Calu3 (cell line): ENCODE measurements at places on chromosomes 2 and 18. TPM values are rescaled to one million over a fixed set of nuclear protein-coding genes. Genes with fewer than 3 reads are reported as not detected.

Gene SLC38A11
- total RNA-seq, result 0.57 and 1.6 TPM in 2 replicates

Gene ORC2
- total RNA-seq, result 38.8 and 49.6 TPM in 2 replicates

Gene WDR54
- total RNA-seq, result 30.5 and 32.3 TPM in 2 replicates

Gene CHRNG
- not detected in 2 replicates for total RNA-seq

Gene UBR3
- 30.6 and 33.1 TPM in 2 replicates for total RNA-seq

Gene GPR75
- 5.4 and 7.5 TPM in 2 replicates for total RNA-seq

Gene IL36A
- not detected in 2 replicates for total RNA-seq

Gene LYPD6
- total RNA-seq, result 3.4 and 3.9 TPM in 2 replicates

Gene SLC4A3
- total RNA-seq, result 14.9 and 20.2 TPM in 2 replicates

Gene CNTNAP5
- total RNA-seq, result not detected in 2 replicates

Gene TUBB8B
- total RNA-seq, result 0.32 and 0.35 TPM in 2 replicates

- no peak overlapping the region for H3K27ac ChIP-seq
- H3K4me3 ChIP-seq, result no peak overlapping the region
- no peaks in the 10 kb centered on the region for H3K36me3 ChIP-seq
- DNase-seq, result no peak
These were observed 331.9 kb upstream of the GULP1 start for GRCh38 chr2:187959821-187960220.

- H3K27me3 ChIP-seq, result peaks cover 45% of the 10 kb centered on the region
- DNase-seq, result no peak
- no peak overlapping the region for H3K27ac ChIP-seq
- no peak overlapping the region for H3K4me3 ChIP-seq
- peaks cover 9% of the 10 kb centered on the region for H3K4me1 ChIP-seq
- no peaks in the 10 kb centered on the region for H3K36me3 ChIP-seq
These were observed 133.7 kb downstream of the COL6A3 start for GRCh38 chr2:237280229-237280628.

GRCh38 chr2:203413796-203414195 lies 85.6 kb downstream of the ABI2 start:
- H3K27ac ChIP-seq, result no peak overlapping the region
- DNase-seq, result no peak
- peaks cover 26% of the 10 kb centered on the region for H3K36me3 ChIP-seq
- peaks cover 9% of the 10 kb centered on the region for H3K4me1 ChIP-seq
- H3K27me3 ChIP-seq, result no peaks in the 10 kb centered on the region

DNA sequence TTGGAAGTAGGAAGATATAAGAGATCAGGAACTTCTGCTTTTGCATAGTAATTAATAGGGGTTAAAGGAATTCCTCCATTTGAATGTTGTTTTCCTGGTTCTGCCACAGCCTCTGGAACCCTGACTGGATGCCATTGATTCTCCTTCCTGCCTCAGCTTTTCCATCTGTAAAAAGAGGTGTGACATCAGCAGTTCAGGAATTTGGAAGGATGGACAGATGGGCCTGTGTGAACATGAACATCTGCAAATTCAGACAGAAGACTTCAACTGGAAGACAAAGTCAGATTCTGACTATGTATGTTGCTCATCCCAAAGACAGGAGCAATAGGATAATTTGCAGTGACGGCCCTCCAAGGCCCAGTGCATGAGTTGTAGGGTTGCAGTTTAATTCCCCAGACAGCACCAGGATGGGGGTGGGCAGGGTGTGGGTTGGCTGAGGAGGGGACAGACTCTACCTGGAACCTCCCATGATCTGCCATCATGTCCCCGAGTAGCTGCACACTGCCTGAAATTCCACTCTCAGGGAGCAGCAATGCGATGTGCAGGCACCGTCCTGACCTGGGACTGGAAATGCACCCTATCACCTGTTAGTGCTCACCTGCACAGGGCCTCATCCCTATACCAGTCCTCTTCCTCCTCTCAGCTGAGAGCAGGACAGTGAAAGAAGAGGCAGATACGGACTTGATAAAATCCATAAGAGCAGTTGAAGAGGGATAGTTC lies 98.9 kb upstream of the EPAS1 start:
- no peak for DNase-seq
- H3K4me3 ChIP-seq, result no peak overlapping the region
- no peak overlapping the region for H3K27ac ChIP-seq
- H3K4me1 ChIP-seq, result no peaks in the 10 kb centered on the region
- no peaks in the 10 kb centered on the region for H3K27me3 ChIP-seq
- H3K36me3 ChIP-seq, result no peaks in the 10 kb centered on the region

- no peak for DNase-seq
- peak overlapping the region; percentile 36 for H3K27ac ChIP-seq
- H3K4me3 ChIP-seq, result peak overlapping the region; percentile 70
- no peaks in the 10 kb centered on the region for H3K27me3 ChIP-seq
- H3K36me3 ChIP-seq, result peaks cover 40% of the 10 kb centered on the region
- peaks cover 8% of the 10 kb centered on the region for H3K4me1 ChIP-seq
These were observed 293 bp upstream of the D2HGDH start for GRCh38 chr2:241734208-241734466.

GRCh38 chr2:102273619-102274211 lies 37.6 kb upstream of the IL1RL1 start:
- no peak for DNase-seq
- no peaks in the 10 kb centered on the region for H3K36me3 ChIP-seq
- no peaks in the 10 kb centered on the region for H3K4me1 ChIP-seq
- no peak overlapping the region for H3K4me3 ChIP-seq
- no peak overlapping the region for H3K27ac ChIP-seq

GRCh38 chr2:121491518-121491917 lies 39.2 kb upstream of the RNU4ATAC start:
- DNase-seq, result no peak
- peaks cover 16% of the 10 kb centered on the region for H3K4me1 ChIP-seq
- no peak overlapping the region for H3K4me3 ChIP-seq
- no peaks in the 10 kb centered on the region for H3K27me3 ChIP-seq
- H3K36me3 ChIP-seq, result no peaks in the 10 kb centered on the region
- H3K27ac ChIP-seq, result no peak overlapping the region

DNA sequence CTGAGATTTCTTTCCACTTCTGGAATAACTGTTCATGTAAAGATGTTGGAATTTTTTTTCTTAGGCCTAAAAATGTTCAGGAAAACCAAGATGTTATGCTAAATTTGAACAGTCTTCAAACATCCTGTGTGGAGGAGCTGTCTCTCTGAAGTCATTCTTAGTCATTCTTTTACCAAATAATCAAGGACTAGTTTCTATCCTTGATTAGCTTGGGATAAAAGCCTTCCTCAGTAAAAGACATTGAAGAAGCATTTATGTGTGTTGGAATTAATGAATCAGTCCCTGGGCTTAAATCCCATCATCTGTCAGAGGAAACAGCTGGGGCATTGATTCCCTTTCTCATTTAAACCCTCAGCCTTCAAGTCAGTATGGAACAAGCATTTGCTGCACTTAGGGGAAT lies 300.1 kb upstream of the NXPH2 start:
- H3K27me3 ChIP-seq, result no peaks in the 10 kb centered on the region
- H3K4me1 ChIP-seq, result no peaks in the 10 kb centered on the region
- H3K27ac ChIP-seq, result no peak overlapping the region
- no peak for DNase-seq
- H3K36me3 ChIP-seq, result no peaks in the 10 kb centered on the region

DNA sequence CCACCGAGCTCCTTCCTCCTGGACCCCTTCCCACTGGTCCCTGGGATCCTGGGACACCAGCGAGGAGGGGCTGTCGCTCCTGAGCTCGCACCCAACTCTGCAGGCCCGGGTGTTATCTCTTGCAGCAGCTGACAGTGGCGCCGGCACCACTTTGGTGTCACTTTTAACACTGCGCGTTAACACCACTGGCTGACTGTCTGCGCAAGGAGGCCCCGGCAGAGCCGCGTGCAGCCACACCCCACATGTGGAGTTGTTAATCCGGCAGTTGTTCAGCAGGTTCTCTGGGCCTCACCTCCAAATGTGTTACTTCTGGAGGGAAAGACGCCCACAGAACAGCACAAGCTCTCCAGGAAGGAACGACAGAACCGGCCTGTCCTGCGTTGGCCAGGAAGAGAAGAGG lies 155.0 kb upstream of the GLI2 start:
- peaks cover 86% of the 10 kb centered on the region for H3K27me3 ChIP-seq
- no peak overlapping the region for H3K4me3 ChIP-seq
- H3K4me1 ChIP-seq, result no peaks in the 10 kb centered on the region
- DNase-seq, result no peak
- no peak overlapping the region for H3K27ac ChIP-seq

GRCh38 chr2:204505946-204506345 lies 39.3 kb upstream of the PARD3B start:
- no peak for DNase-seq
- H3K4me3 ChIP-seq, result no peak overlapping the region
- H3K36me3 ChIP-seq, result no peaks in the 10 kb centered on the region
- no peaks in the 10 kb centered on the region for H3K27me3 ChIP-seq

- no peak for DNase-seq
- H3K36me3 ChIP-seq, result no peaks in the 10 kb centered on the region
- H3K4me1 ChIP-seq, result no peaks in the 10 kb centered on the region
These were observed 255.1 kb upstream of the THUMPD2 start for GRCh38 chr2:40034198-40034597.

GRCh38 chr2:64749446-64749845 lies 95.7 kb upstream of the SERTAD2 start:
- H3K36me3 ChIP-seq, result peaks cover 28% of the 10 kb centered on the region
- peaks cover 26% of the 10 kb centered on the region for H3K4me1 ChIP-seq
- peak overlapping the region; percentile 96 for H3K27ac ChIP-seq
- H3K27me3 ChIP-seq, result no peaks in the 10 kb centered on the region
- peak overlapping the region; percentile 98 for H3K4me3 ChIP-seq

- no peaks in the 10 kb centered on the region for H3K36me3 ChIP-seq
- H3K4me3 ChIP-seq, result no peak overlapping the region
- no peaks in the 10 kb centered on the region for H3K4me1 ChIP-seq
These were observed 26.8 kb downstream of the MBOAT2 start for GRCh38 chr2:8976442-8977259.

DNA sequence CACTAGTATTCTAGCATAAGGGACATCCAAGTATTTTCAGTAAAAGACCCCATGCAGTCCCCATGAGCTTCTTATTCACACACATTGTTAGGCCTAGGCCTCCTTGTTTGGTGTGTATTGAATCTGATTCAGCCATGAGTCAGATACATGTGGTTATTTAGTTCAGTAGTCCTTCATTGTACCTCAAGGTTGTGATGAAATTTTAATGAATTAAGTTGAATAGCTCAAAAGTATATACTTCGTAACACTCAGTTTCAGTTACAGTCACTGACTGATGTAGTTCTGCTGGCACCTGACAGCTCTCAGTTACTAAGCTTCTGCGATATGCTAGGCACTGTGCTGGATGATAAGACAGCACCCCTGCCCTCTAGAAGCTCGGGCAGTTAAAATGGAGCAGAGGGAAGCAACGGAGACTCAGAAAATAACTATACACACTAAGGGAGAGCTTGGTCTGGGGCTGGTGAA lies 86.4 kb downstream of the XRCC5 start:
- no peaks in the 10 kb centered on the region for H3K27me3 ChIP-seq
- H3K4me3 ChIP-seq, result no peak overlapping the region
- no peaks in the 10 kb centered on the region for H3K4me1 ChIP-seq
- H3K27ac ChIP-seq, result no peak overlapping the region

DNA sequence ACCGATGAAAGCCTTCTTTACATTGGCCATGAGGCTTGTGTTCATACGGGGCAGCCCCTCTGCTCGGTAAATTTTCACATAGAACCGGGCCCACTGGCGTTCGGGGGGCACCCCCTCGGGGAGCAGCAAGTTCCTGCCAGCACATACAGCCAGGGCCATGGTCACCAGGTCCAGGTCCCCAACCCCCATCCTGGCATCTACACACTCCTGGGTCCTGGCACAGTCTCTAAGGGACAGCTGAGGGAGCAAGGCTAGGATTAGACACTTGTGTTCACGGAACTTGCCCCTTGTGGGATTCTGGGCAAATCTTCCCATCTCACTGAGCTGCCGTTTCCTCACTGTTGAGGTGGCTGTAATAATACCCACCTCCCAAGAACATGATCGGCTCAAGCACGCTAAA lies 5.6 kb upstream of the OTOF start:
- no peak overlapping the region for H3K27ac ChIP-seq
- H3K27me3 ChIP-seq, result peaks cover 51% of the 10 kb centered on the region
- no peak for DNase-seq
- H3K4me3 ChIP-seq, result no peak overlapping the region
- H3K36me3 ChIP-seq, result no peaks in the 10 kb centered on the region

DNA sequence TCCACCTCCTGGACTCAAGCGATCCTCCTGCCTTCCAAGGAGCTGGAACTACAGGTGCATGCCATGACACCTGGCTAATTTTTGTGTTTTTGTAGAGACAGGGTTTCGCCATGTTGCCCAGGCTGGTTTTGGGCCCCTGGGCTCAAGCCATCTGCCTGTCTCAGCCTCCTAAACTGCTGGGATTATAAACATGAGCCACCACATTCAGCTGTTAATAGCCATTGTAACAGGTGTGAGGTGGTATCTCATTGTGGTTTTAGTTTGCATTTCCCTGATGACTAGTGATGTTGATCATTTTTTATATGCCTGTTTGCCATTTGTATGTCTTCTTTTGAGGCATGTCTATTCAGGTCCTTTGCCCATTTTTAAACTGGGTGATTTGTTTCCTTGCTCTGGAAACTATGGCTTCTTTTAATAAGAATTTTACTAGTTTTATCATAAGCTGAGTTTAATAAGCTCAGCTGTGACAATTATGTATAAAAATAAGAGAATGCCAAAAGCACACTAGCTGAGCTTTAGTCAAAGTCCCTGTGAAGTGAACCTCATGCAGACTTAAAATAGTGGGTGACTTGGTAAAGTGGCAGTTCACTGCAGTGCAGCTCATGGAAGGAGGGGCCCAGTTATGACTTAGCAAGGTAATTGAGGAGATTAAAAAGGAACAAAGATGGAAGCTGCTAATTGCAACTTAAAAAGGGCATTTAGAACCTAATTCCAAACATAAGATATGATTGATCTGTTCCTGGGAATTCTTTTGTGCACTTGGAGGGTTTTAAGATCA lies 465.1 kb downstream of the TGIF1 start:
- DNase-seq, result no peak
- no peaks in the 10 kb centered on the region for H3K27me3 ChIP-seq
- H3K36me3 ChIP-seq, result no peaks in the 10 kb centered on the region
- H3K4me1 ChIP-seq, result no peaks in the 10 kb centered on the region

DNA sequence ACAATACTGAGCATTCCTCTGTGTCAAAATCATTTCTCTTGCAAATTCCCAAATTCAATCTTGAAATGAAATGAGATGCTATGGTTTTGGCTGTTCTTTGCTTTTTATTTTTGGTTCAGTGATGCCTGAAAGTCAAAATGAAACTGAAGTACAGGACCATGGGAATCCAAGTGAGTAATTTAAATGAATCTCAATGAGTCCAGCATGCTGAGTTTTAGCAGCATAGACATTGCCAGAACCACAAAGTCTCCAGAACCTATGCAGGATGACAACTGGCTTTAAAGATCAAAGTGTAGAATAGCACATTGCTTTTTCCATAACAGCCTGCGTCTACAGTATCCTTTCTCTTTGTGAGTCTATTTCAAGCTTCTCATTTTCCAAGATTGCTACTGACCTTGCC lies 1050.7 kb upstream of the PIK3C3 start:
- DNase-seq, result no peak
- H3K27me3 ChIP-seq, result no peaks in the 10 kb centered on the region

GRCh38 chr2:22600156-22600555 lies 784.8 kb upstream of the KLHL29 start:
- no peak overlapping the region for H3K4me3 ChIP-seq
- H3K4me1 ChIP-seq, result no peaks in the 10 kb centered on the region
- DNase-seq, result no peak
- H3K36me3 ChIP-seq, result no peaks in the 10 kb centered on the region
- H3K27me3 ChIP-seq, result no peaks in the 10 kb centered on the region

- H3K27ac ChIP-seq, result no peak overlapping the region
- no peaks in the 10 kb centered on the region for H3K27me3 ChIP-seq
- DNase-seq, result no peak
- peaks cover 19% of the 10 kb centered on the region for H3K4me1 ChIP-seq
- peaks cover 4% of the 10 kb centered on the region for H3K36me3 ChIP-seq
- no peak overlapping the region for H3K4me3 ChIP-seq
These were observed 100.1 kb downstream of the MYOM1 start for GRCh38 chr18:3119401-3120341.
